NCI-H69 (cell line): ENCODE measurements at places on chromosomes 11 and 22.

- DNase-seq: peak; percentile 77
Observed at GRCh38 chr11:93570759-93571413, 27.7 kb upstream of the SMCO4 start.

DNA sequence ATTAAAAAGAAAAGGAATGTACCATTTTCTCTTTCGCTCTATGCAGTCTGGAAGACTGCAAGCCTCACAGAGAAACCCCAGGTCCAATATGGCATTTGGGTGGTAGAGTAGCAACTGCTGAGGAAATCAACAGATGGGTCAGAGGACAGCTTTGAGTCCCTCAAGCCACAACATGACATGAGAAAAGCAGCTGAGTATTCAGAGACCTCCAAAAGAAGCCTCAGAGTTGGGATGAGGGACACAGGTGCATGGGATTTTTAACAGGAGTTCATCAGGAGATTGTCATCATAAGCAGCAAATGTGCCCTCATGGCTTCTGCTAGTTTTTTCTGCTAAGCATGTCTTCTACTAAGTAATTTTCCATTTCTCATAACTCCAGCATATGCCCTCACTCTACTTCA lies 111.6 kb downstream of the BLID start:
- DNase-seq: no peak

- DNase-seq: peak; percentile 58
Observed at GRCh38 chr22:46250783-46251125, 661 bp upstream of the CDPF1 start.

DNA sequence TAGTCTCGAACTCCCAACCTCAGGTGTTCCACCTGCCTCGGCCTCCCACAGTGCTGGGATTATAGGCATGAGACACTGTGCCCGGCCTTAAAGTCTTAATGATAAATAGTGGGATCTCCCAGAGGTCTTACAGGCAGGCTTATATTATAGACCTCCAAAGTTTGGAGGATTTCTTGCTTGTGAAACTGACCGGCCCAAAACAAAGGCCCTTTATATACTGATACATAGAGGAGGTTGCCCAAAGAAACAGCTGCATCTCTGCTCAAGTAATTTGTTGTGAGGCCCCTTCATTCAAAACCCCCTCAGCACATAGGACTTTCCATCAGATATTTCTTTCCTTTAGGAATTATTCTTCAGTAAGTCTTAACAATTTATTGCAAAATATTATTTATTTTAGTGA lies 27.4 kb upstream of the RDX start:
- no peak for DNase-seq

- peak; percentile 62 for DNase-seq
Observed at GRCh38 chr11:10373340-10373739, 68.5 kb downstream of the ADM start.

GRCh38 chr11:117668321-117668751 lies 128.7 kb downstream of the DSCAML1 start:
- peak; percentile 97 for DNase-seq

DNA sequence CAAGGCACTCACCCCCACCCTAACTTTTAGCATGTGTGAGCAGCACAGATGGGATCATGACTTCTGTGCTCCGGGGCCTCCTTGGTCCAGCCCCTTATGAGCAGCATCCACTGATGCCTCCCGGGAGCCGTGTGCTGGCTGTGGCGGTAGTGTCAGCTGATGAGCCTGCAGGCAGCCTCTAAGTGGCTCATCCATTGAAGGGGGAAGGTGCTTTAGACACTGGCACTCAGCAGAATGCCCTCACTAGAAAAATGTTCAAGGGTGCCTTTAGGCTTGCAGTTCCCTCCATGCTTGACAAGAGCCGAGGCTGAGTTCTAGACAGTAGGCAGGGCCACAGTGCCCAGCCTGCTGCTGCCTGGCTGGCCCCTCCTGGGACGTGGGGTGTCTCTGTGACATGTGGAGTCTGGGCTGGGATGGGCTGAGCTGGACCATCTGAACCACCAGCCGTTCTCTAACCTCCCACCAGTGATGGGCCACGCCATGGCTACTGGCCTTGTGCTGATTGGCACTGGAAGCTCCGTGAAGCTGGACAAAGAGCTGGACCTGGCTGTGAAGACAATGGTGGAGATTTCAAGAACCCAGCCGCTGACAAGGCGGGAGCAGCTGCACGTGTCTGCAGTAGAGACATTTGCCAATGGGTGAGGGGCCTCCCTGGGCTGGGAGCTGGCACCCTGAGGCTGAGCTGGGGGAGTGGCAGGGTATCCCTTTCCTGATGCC lies 5.8 kb downstream of the TTC38 start:
- DNase-seq: no peak

- DNase-seq: peak; percentile 15
Observed at GRCh38 chr11:79973721-79974617, 533.1 kb upstream of the TENM4 start.

DNA sequence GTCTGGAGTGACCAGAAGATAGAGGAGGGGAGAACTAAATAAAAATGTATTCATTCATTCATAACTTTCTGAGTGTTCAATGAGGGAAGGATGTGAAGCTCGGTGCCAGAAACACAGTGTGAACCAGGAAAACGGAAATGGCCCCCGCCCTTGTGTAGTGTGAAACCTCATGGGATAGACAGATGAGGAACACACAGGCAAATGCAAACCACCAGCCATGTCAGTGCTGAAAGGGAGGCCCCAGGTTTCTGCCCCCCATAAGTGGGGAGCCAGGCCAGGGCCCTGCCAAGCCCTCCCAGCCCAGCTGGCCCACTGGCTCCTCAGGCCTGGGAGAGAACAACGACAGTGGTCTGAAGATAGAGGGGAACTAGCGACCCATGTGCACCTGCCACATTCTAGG lies 30.5 kb downstream of the LARGE1 start:
- DNase-seq: no peak

DNA sequence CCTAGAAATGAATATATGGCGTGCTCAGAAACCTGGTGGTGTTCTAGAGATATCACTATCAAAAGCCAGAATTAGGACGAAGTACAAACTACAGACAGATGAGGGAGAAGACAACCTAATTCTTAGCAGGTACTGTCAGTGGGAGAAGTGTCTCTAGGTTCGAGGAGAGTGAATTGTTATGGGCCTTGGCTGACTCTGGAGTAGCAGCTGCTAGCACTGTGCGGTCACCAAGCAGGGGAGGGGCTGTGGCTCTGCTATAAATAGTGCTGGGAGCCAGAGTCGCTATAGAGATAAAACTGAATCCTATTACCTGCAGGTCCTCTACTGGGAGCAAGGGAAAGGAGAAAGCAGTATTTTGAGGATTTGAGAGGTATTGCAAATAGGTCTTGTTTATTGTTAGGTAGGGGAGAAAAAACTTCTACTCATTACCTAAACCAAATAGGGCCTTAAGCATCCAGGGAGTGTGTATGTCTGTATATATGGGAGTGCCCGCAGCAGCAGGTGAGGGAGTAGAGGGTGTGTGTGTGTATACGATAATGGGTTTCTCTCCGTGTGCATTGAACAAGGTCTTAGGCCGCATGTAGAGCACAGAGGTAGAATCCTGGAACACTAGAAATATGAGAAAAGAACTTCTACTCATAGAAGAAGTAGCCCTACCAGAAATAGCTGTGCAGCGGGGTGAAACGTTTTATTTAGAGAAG lies 2.2 kb downstream of the MADD start:
- DNase-seq: peak; percentile 52

DNA sequence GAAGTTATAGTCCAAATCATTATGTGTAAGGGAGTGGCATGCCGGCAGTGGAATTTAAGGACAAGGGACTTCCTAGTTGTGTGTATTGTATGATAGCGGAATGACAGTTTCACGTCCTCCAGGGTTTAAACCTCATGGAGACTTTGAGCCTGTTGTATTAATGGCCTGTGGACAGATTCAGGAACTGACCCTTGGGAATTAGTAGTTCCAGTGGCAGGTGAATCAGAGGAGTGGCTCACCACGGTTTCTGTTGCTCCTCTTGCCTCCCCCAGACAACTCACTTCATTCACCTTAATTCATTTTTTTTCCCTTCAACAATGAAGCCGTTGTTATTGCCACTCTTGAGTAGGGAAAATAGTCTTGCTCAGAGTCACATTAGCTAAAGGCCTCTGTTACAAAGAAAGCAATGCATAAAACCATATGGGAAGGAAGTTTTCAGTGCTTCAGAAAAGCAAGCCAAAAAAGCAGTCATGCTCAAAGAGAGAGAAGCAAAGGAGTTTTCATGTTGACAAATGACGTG lies 22.6 kb downstream of the AMOTL1 start:
- no peak for DNase-seq

DNA sequence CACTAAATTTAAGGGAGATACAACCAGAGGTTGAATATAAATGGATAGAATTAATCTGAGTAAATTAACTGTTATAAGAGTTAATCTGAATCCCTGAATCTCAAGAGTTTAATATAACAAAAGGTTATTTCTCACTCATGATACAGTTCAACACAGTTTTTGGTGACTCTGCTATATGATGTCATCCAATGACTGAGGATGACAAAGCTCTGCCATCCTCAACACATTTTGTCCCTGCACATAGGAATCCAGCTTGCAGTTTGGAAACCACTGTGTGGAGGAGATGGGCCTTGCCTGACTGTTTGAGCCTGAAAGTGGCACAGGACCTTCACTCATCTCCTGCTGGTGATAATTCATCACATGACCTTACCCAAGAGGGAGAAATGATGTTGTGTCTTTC lies 121.0 kb upstream of the MPPED2 start:
- DNase-seq: peak; percentile 32

GRCh38 chr22:49237703-49238102 lies 590.0 kb downstream of the BRD1 start:
- DNase-seq: peak; percentile 10

- DNase-seq: peak; percentile 86
Observed at GRCh38 chr11:88188251-88188931, 13.1 kb upstream of the RAB38 start.

GRCh38 chr11:32312865-32313403 lies 122.4 kb downstream of the WT1 start:
- DNase-seq: peak; percentile 57

DNA sequence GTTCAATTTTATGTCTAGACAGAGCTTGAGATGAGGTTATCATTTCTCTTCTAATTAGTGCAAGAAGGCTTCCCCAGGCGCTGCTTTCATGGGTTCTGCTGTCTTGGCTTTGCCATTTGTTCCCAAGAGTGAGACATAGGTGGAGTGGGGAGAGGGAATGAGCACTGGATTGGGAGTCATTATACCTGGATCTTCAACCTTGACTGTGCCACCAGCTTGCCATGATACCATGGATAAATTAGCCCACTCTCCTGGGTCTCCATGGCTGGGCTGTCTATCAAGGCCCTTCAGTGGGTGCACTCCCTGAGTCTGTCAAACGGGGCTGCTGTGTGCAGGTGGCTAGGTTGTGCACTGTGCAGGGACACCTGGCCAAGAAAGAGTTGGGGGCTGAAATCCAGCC lies 15.6 kb upstream of the NECTIN1 start:
- DNase-seq: no peak

- no peak for DNase-seq
Observed at GRCh38 chr11:119533462-119533861, 110.5 kb upstream of the THY1 start.

GRCh38 chr11:44351898-44352498 lies 42.1 kb upstream of the ALX4 start:
- peak; percentile 18 for DNase-seq

DNA sequence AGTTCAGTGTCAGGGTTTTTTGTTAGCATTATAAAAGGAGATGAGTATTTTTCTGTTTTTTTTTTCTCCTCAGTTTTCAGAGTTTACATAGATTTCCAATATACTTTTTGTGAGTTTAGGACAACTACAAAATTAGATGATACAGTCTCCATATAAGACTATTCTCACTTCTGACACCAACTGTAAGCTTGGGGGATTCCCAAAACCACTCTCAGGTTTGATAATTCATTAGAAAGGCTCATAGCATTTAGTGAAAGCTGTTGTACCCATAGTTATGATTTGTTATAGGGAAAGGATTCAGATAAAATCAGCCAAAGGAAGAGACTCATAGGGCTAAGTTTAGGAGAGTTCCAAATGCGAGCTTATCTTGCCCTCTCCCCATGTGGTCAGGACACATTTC lies 24.1 kb downstream of the CUL5 start:
- no peak for DNase-seq

GRCh38 chr22:35230417-35230816 lies 26.9 kb upstream of the HMGXB4 start:
- DNase-seq: peak; percentile 36

- no peak for DNase-seq
Observed at GRCh38 chr11:75264971-75265370, 24.4 kb downstream of the TPBGL start.

DNA sequence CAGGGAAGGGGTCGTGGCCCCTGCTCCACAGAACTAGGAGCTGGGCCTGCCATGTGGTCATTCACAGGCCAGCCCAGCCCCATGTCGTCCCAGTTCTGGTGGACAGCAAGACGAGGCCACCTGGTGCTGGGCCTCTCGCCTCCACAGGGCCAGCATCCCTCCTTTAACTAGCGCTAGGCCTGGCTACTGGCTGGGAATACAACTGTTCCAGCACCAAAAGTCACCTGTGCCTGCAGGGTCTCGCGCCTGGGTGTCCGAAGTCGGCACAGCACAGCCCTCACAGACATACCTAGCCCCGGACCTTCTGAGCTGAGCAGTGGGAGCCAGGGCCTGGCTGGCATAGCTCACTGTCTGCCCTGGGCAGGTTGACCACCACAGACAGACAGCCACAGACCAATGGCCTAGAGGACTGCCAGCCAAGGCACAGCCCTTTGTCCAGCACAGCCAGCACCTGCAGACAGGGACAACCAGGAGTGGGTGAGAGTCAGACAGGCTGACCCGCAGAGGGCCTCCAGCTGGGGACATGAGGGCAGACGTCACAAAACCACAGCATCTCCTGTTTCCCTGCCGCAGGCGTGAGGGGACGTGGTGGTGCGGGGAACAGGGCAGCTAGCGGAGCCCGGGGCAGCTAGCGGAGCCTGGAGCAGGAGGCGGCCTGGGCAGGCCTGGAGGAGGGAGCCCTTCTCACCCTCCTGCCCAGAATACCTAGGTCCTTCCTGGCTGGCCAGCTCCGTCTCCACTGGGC lies 27.2 kb upstream of the TH start:
- no peak for DNase-seq

DNA sequence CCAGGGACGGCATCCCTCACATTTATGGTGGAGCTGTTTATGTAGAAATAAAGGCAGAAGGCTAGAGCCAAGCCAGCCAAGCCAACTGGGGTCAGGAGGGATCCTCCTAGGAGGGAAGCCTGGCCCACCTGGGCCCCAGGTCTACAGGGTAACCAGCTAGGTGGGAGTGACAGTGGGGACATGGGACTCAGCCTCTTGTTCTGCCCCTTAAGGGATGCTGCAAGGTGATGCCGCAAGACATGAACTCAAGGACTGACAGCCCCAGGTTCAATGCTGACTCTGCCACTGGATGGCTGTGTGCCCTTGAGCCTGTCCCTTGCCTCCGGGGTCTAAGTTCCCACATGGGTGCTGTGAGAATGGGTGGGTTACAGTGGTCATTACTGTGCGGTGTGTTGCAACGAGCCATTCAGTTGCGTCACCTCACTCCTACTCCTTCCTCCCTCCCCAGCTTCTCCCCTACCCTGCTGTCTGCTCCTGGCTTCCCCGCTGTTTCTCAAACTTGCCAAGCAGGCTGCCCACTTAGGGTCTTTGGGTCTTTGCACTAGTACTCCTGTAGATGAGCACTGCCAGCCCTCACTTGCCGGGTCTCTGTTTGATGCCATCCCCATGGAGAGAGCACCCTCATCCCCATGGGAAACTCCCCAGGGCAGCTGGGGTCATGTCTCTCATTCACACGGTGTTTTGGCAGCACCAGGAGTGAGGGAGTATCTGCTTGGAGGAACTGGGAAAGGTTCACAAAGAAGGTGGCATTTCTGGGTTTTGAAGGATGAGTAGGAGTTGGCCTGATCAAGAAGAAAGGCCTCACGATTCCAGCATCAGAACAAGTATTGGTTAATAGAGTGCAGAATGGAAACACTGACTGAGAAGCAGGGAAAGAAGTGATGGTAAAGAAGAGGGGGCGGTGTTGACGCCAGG lies 43.0 kb upstream of the RTL6 start:
- no peak for DNase-seq
